ENCODE measurements at places on chromosomes 2 and 18. TPM values are rescaled to one million over a fixed set of nuclear protein-coding genes. Genes with fewer than 3 reads are reported as not detected.

LHCGR gene
- not detected for total RNA-seq

HRH4 gene
- total RNA-seq, result 0.12 TPM

FBXO15 gene
- 0.42 TPM for total RNA-seq

LAPTM4A gene
- 151 TPM for total RNA-seq

SULT1C4 gene
- 0.46 TPM for total RNA-seq

ALPP gene
- not detected for total RNA-seq

ARHGEF4 gene
- total RNA-seq, result 1.1 TPM

LCLAT1 gene
- total RNA-seq, result 20.6 TPM

SLC4A5 gene
- total RNA-seq, result 2.2 TPM

SLC9A4 gene
- total RNA-seq, result 0.34 TPM

LINC00305 gene
- not detected for total RNA-seq

FSIP2 gene
- total RNA-seq, result 17.2 TPM

FAM237A gene
- total RNA-seq, result not detected

DSG3 gene
- total RNA-seq, result 0.15 TPM

LCT gene
- total RNA-seq, result not detected

CREG2 gene
- total RNA-seq, result 0.06 TPM

ANO7 gene
- 114 TPM for total RNA-seq

TMEM237 gene
- 3.6 TPM for total RNA-seq

SCTR gene
- 0.45 TPM for total RNA-seq

KCNG3 gene
- total RNA-seq, result 5.9 TPM

ELOA2 gene
- not detected for total RNA-seq

FOXI3 gene
- total RNA-seq, result not detected

FBLN7 gene
- total RNA-seq, result 0.70 TPM

LRRC30 gene
- not detected for total RNA-seq

CCDC142 gene
- total RNA-seq, result 23.9 TPM

NPAS2 gene
- 59.6 TPM for total RNA-seq

SOS1 gene
- total RNA-seq, result 31.2 TPM

KCNK3 gene
- total RNA-seq, result 0.79 TPM

TXNDC2 gene
- not detected for total RNA-seq

EFEMP1 gene
- total RNA-seq, result 22.2 TPM

M1AP gene
- 0.56 TPM for total RNA-seq

C2orf81 gene
- 1.7 TPM for total RNA-seq

FLACC1 gene
- total RNA-seq, result 2.1 TPM

PSMA8 gene
- total RNA-seq, result not detected

MOGAT1 gene
- not detected for total RNA-seq

CDH2 gene
- total RNA-seq, result 1.8 TPM

PSD4 gene
- total RNA-seq, result 72.1 TPM
